ENCODE measurements at places on chromosomes 12 and 14.

DNA sequence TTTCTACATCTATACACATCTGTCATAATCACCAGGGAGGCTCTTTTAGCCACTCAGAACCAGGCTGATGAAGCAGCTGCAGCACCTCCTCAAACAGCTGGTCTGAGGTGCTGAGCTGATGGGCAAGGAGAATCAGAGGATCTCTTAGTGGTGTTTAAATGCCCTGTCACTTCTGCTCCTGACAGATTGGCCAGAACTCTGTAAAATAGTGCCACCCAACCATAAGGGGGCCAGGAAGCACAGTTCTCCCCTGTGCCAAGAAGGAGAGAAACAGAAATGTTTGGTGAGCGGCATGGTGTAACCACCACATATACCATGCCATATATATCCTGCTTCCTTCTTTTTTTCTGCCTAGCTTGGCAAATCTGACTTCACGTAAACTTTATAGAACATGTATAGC, 12.8 kb downstream of the SOCS2 start:
- no peak for DNase-seq

DNA sequence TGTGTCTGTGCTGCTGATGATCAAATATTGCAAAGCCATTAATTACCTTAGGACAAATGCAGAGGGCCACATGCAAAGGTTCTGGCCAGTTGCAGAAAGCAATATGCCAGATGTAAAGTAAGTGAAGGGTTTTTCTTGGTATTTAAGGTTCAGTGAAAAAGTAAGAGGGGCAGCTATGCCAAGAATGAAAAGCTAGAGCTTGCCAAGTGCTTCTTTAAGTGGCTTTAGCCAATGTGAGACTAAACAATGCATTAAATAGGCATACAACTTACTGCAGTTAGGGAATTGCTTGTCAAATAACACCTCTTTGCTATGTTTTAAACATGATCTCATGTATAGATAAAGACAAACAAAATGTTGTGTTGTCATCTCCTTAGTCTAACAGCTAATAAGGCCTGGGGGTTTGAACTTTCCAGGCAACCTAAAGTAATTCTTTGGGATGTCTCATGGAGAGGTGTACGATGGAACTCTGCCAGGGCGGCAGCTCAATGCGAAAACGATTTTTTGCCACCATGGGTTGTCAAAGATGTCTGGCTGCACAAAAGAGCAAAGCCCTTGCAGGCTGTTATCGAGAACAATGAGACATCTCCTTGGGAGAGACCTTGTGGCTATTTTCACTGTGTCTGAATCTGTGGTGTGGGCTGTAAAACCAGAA, 12.0 kb downstream of the IGF1 start:
- no peak for DNase-seq

- no peak for DNase-seq
Measured at GRCh38 chr12:12527820-12528296, 34.8 kb downstream of the DUSP16 start.

GRCh38 chr12:64532734-64533351, 77.5 kb upstream of the RASSF3 start:
- DNase-seq, result no peak

Data from fibroblast of upper back skin (primary cell).